H7 (cell line): ENCODE measurements at places on chromosomes 2 and 18.

DNA sequence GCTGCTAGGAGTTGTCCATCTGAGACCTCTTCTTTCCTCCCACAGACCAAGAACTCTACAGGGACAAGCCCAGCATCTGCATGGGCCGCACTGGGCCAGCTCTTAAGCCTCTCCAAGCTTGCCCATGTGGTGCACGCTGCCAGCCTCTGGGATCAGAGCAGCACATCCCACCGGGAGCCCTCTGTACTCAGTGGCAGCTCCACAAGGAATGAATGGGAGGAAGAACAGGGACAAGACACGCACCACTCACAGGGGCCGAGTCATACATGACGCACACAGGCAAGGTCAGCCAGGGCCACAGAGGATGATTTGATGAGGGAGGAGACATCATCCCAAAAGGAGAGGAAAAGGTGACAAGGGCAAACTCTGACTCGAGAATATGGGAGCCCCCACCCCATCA lies 268.3 kb downstream of the KLHL29 start:
- DNase-seq = no peak

DNA sequence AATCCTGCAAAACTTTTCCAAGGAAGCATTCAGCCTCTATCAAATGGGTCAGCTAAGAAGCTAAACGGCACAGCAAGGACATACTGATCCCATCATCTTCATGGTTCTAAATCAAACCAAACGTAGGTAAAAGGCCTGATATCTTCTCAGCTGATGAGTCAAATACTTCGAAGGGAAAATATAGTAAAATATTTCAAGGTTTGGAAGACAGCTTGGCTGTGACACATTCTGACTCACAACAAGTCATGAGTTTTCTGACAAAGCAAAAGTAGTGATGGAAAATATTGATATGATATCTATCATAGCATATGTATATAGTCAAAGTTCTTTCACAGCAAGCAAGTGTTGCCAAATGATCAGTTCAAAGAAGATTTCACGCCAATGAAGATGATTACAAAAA lies 31.5 kb downstream of the DOCK10 start:
- DNase-seq = no peak

DNA sequence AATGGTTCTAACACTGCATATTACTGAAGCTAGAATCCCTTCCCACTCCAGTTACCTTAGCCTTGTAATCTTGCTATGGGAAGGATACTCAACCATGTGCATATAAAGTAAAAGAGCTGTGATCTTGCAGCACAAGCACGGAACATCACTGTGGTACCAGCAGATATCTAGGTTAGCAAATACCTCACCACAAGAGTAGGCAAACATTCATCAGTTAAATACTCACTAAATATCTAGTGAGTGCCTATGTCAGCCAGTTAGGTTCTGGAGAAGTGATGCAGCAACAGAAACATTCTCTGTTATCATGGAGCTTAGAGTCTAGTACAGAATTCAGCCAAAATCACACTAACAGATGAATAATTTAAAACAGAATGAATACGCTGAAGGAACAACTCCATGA lies 349.6 kb upstream of the UBE2E3 start:
- DNase-seq = no peak

GRCh38 chr18:8669571-8669970 lies 35.8 kb upstream of the MTCL1 start:
- DNase-seq = no peak

DNA sequence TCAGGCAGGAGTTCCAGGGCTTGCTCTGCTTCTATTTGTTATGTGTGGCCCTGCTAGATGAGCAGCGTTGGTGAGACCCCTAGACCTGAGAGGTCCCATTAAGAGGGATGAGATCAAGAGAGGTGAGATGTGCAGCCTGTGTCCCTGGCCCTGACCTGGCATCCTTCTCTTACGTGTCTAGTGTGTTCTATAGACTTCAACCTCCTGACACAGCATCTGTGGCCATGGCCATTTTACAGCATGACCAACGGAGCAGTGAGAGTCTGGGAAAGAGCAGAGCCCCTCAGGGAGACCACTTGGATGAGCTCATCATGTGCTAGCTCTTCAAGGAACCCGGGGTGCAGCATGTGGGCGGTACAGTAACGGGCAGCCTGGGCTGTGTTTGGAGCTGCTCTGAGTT lies 32.7 kb upstream of the ASPRV1 start:
- no peak for DNase-seq

GRCh38 chr18:23237524-23238151 lies 102.4 kb downstream of the CABLES1 start:
- peak; percentile 87 for DNase-seq
